Activated naive CD8-positive, alpha-beta T cell treated with anti-CD3 and anti-CD28 coated beads for 36 hours (primary cell): ENCODE measurements at places on chromosomes 5 and 9. TPM values are rescaled to one million over a fixed set of nuclear protein-coding genes. Genes with fewer than 3 reads are reported as not detected.

STPG3 gene
- not detected for total RNA-seq

ANGPTL2 gene
- not detected for total RNA-seq

TRIO gene
- total RNA-seq: 9.8 TPM

DNAH5 gene
- not detected for total RNA-seq

SPACA9 gene
- 2.7 TPM for total RNA-seq

SPAG8 gene
- 0.68 TPM for total RNA-seq

CTXN3 gene
- not detected for total RNA-seq

MED7 gene
- 14.2 TPM for total RNA-seq

SLC46A2 gene
- total RNA-seq: not detected

SMIM33 gene
- 0.16 TPM for total RNA-seq

RCL1 gene
- total RNA-seq: 37.9 TPM

NTNG2 gene
- 1.6 TPM for total RNA-seq

PRELID2 gene
- 2.5 TPM for total RNA-seq

PCDHAC1 gene
- not detected for total RNA-seq

PFN3 gene
- not detected for total RNA-seq

IRX1 gene
- not detected for total RNA-seq

BSPRY gene
- 11.7 TPM for total RNA-seq

PHYHD1 gene
- total RNA-seq: 0.52 TPM

QSOX2 gene
- 18.3 TPM for total RNA-seq

NIPAL4 gene
- total RNA-seq: 0.64 TPM

CER1 gene
- not detected for total RNA-seq

OTULINL gene
- total RNA-seq: 27.3 TPM

GMCL2 gene
- not detected for total RNA-seq

ADAMTS2 gene
- not detected for total RNA-seq

TOR4A gene
- total RNA-seq: 3.9 TPM

SPATA31C1 gene
- not detected for total RNA-seq

SMIM15 gene
- 94.8 TPM for total RNA-seq

OR1J2 gene
- total RNA-seq: 0.23 TPM

COL23A1 gene
- total RNA-seq: 0.22 TPM

PDLIM7 gene
- 38.5 TPM for total RNA-seq

TAF11L9 gene
- not detected for total RNA-seq
